ENCODE measurements at places on chromosomes 3 and 15.

GRCh38 chr15:33096134-33096533 is 98.4 kb downstream of the FMN1 start:
- DNase-seq = no peak

DNA sequence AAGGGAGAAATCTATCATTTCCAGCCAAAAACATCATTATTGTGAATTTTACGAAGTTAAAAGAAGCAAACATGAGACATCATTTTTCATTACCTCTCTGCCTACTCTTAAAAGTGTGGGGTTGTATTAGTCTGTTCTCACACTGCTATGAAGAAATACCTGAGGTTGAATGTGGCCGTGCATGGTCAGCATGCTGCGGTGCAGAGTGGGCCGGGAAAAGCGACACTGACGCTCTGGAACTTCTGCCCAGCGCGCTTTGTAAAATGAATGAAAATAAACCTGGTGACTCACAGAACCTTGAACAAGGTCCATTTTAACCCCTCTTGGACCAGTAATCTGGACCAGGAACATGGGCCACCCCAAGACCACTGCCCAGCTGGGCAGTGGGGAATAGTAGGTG is 31.0 kb upstream of the DNAJC13 start:
- no peak for DNase-seq

GRCh38 chr3:77746892-77747291 is 707.0 kb downstream of the ROBO2 start:
- no peak for DNase-seq

- DNase-seq = peak; percentile 45
Measured at GRCh38 chr3:42653560-42654330, at the start of gene ZBTB47. Gene ZBTB47 (plus strand): TSS chr3:42653697. CDS start chr3:42658356, 4,659 bp downstream.

GRCh38 chr3:153614563-153614962 is 452.5 kb downstream of the RAP2B start:
- DNase-seq = no peak

- no peak for DNase-seq
Measured at GRCh38 chr3:101193957-101194356, 126.4 kb downstream of the IMPG2 start.

DNA sequence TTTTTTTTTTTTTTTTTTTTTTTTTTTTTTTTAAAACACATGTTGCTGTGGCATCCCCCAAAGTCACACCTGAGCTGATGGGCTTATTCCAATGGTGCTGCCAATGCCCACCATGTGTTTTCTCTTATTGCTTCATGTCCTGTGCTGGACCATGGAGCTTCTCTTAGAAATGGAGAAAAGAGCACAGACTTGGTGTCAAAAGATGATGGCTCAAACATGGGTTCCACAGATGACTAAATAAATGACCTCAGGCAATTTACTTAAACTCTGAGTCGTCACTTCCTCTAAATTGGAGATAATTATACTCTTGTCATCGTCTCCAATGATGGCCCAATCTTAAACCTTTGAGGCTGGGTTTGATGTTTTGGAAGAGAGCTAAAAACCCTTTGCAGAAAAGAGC is 28.1 kb downstream of the CHST2 start:
- no peak for DNase-seq

DNA sequence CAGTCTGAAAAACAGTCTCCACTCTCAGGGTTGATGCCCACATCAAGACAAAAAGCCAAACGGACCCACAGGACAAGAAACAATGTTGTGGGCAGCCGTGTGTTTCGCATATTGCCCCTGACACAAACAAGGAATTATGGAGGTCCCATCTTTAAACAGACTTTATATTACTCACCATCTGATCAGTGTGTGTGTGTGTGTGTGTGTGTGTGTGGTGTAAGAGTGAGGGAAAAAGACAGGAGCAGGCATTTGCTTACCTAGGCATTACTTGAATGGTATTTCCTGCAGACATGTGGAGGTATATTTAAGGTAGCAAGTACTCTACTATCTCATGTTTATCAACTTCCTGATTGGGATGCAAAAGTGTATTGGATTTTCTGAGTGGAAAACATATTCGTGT is 136.3 kb downstream of the TMCO5A start:
- no peak for DNase-seq

DNA sequence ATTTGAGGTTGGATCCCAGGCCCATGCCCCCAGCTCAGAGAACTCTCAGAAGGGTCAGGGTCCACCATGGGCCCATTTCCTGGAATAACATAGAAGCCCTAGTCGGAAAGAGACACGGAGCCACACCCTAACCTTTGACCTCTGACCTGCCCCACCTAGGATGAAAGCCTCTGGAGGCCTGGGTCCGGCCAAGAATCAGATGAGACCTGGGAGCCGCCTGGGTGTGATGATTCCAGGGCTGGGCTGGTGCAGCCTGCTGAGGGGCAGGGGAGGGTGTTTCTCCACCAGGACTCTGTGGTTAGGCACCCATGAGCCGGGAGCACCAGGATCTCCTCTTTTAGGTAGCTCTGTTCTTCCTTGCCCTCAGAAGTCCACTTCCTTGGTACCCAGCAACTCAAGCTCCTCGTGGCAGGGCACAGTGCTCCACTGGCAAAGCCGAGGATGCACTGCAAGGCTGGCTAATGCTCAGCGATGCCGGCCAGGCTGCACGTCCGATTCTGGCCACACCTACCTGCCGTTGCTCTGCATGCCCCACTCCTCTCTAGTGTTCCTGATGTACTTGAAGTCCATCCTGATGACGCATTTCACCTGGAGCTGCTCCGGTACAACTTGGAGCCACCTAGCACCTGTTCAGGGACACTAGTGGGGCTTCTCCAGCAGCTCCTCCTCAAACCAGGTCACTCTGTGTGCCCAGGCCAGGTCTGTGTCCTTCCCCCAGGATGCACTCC is 57.4 kb downstream of the ZNF445 start:
- no peak for DNase-seq

DNA sequence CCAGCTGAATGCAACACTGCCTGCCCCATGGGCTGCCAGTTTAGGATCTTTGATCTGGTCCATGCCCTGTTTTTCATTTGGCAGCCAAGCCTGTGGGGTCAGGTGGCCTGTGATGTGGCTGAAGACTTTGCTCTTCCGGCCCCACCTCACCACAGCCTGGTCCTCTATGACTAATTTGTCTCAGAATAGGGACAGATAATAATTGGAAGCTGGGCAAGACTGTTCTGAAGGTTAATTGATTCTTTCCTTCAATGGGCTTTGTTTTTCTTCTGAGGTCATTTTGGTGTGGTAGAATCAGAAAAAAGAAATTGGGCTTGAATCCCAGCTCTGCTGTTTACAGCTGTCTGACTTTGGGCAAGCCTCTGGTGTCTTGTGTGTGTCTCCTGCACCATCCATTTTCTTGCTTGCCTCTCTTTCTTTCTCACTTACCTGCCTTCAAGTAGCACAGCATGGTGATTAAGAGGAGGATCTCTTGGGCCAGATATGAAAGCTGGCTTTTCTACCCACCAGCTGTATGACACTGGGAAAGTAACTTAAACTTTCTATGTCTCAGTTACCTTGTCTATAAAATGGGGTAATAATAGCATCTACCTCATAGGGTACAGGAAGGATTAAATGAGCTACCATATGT is 24.2 kb downstream of the ABHD2 start:
- no peak for DNase-seq

GRCh38 chr3:38131621-38132369 is 5.1 kb downstream of the ACAA1 start:
- DNase-seq = peak; percentile 41

DNA sequence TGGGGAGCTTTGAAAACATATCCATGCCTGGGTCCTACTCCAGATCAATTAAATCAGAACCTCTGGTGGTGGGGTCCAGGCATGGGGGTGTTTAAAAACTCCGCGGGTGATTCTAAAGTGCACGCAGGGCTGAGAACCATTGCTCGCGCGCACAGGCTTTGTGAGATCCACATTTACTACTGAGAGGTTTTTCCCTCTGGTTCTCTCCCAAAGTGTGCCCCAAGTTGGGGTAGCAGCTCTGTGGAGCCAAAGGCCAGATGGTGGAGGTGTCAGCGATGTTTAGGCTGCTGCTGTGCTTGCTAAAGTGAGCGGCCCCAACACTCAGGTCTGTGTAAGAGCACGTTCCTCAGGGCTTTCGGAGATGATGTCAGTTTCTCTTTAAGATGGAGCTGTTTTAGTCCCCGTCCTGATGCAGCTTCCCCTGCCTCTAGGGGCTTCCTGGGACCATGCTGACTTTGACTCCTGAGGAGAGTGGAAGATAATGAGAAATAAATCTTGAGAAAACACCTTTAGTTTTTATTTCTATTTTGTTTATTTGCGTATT is 13.4 kb upstream of the MAGEF1 start:
- DNase-seq = no peak

GRCh38 chr15:28915041-28915810 is 29.5 kb downstream of the APBA2 start:
- DNase-seq = no peak
